Effector memory CD8-positive, alpha-beta T cell (primary cell): ENCODE measurements at places on chromosomes 3 and 15.

DNA sequence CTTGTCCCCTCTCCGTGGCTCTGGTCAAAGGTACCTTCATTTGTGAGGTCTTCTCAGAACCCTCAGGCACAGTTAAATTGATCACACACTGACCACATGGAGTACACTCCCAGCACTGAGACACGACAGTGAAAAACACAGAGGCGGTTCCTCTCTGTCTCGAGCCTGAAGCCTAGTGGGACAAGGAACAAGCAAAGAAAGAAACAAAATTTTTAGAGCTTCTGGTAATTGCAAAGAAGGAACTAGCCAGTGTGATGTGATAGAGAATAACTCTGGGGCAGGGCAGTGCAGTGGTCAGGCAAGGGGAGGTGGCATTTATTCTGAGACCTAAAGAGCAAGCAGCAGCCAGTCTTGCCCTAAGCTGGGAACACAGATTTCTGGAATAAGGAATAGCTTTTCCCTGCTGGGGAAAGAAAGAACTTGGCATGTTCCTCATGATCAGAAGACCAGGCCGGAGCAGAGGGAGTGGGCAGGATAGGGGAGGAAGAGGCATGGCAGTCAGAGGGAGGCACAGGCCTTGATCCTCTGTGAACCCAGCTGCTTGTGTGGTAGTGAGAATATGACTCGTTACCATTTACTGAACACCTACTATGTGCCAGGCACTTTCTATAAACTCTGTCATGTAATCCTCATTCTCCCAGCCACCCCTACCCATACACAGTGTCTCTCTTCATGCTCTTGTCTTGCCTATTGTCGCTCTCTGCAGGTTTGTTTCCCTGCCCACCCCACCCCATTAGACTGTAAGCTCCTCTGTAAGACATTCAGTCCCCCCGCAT is 262.3 kb upstream of the HES1 start:
- DNase-seq, result no peak

DNA sequence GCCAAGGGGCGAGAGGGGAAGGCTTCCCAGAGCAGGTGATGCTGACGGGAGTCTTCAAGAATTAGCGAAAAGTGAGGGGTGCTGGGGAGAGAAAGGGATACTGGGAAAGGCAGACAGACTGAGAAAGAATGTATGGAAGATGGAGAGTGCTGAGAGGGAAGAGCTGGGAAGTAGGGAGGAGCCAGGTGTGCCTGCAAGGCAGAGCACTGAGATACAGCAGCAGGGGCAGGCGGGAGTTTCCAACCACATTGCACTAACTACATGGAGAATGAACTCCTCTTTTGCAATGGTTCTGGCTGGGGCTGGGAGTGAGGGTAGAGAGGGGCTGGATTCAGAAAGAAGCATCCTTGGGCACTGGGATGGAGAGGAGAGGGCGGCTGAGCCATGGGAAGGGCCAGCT is 16.0 kb upstream of the CRABP1 start:
- no peak for DNase-seq

GRCh38 chr3:111173328-111173900 is 101.8 kb downstream of the NECTIN3 start:
- DNase-seq, result no peak

DNA sequence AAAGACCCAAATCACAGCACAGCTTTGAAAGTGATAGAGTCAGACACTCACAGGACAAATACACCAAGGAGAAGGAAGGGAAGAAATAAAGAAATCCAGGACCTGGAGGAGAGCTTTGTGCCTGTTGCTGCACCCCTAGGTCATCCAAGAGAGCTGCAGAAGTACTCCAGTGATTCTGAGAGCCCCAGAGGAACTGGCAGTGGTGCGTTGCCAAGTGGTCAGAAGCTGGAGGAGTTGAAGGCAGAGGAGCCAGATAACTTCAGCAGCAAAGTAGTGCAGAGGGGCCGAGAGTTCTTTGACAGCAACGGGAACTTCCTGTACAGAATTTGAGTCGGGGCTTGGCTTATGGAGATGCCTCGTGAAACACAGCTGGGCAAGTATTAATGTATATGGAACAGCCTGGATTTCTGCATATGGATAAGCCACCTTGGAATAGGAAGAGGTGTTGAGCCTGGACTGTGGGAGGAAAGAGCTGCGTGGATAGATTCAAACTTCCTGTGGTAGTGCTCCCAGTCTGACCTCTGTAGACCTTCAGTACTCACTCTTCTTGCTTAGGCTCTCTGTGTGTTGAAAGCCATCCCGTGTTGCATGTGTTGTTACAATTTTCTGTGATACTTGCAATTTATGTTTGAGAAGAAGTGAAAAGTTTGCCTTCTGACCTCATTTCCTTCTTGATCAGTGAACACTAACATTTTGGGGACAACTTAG is 6.1 kb downstream of the NGRN start:
- no peak for DNase-seq

GRCh38 chr15:74816624-74817369 is 4.2 kb downstream of the LMAN1L start:
- no peak for DNase-seq
